ENCODE measurements at places on chromosomes 2 and 18.

DNA sequence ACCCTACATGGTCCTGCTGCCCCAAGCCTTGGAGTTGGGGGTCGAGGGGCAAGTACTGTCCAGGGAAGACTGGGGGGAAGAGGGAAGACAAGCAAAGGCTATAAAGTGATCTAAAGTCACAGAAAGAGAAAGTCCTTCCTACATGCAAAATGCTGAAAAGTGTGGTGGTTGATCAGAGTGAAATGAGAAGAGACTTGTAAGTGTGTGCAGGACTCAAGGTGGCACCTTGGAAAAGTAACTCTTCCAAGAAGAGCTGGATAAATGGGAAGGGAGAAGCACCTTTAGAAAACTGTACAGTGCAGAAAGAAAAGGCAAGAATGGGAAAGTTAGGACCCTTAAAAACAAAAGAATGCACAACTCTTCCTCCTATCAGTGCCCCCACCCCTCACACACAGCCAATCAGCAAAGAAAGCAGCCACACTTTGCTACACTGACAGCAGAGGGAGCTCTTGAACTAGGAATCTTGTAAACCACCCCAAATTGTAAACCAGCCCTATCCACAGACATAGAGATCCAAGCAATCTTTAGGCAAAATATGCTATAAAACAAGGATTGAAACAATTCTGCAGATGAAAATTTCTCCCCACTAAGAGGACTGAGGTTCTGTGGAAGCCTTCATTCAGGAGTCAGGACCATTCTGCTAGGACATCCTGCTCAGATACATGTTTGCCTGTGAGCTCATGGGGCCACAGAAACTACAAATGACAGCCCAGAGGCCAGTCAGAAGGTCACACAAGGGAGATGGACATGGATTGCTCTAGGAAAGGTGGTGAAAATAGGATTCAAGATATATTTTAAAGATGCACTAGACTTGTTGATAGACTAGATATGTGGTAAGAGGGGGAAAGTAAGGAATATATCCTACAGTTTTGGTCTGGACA is 146.4 kb downstream of the FTCDNL1 start:
- peak; percentile 24 for DNase-seq

DNA sequence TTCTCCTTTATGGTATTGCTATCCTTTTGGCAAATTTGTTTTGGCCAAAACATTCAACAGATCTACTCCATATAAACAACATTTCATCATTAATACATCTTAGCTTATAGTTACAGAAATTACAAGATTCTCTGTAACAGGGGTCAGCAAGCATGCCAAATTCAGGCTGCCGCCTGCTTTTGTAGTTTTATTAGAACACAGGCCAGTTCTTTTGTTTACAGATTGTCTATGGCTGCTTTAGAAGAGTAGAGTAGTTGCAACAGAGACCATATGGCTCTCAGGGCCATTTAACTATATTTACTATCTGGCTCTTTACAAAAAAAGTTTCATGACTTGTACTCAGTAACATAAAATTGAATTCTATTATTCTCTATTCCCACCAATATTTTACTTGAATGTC is 53.9 kb downstream of the LNPK start:
- no peak for DNase-seq

GRCh38 chr18:7272311-7273049 is 41.6 kb downstream of the LRRC30 start:
- peak; percentile 71 for DNase-seq

DNA sequence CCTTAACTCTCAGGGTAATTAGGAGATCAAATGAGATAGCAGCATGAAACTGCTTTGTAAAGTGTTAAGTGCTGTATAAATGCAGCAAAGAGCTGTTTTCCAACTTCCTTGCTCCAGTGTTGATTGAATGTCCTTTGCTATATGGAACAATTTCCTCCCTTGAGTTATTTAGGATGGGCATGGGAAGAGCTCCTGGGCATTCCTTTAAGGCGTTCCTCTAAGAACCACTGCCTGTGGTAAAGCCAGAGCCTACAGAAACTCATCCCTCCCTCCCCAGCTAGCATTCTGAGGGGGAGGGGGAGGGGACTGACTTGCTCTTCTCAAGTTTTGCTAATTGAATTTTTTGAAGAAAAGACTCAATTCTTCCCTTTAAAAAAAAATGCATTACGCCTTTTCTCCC is 1.4 kb downstream of the AKAIN1 start:
- DNase-seq, result no peak

GRCh38 chr2:175363699-175364098 is 182.2 kb upstream of the ATP5MC3 start:
- DNase-seq, result peak; percentile 53

DNA sequence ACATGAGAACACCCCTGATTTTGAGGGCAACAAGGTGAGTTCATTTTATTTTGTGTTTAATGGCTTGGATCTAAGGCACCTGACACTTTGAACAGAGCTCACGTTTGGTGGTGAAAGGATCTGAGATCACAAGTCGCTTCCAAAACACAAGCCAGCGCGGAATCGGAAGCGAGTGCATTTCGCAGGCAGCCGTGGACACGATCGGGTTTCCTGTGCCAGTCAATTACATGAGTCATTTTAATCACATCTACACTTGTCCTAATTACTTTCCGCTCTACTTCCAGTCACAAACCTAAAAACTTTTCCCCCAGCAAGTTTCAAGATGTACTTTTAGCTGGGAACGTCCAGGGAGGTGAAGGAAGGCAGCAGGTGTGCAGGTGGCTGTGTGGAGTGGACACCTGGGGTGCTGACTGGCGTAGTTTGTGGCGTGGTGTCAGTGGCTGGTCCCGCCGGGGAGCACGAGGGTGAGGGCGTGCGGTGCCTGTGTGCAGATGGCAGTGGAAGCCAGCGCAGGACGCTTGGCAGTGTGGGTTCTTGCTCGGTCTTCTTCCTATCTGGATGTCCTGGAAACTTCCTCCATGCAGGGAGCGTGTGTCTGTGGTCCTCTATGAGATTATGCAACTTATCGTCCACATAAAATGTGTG is 75.6 kb downstream of the DCDC2C start:
- DNase-seq, result no peak

GRCh38 chr18:49061239-49061990 is 110.7 kb upstream of the SMAD7 start:
- no peak for DNase-seq
